AG08396 (cell line): ENCODE measurements at places on chromosomes 1 and 21.

- DNase-seq, result peak; percentile 20
Measured at GRCh38 chr1:180616439-180616838, 15.4 kb upstream of the XPR1 start.

DNA sequence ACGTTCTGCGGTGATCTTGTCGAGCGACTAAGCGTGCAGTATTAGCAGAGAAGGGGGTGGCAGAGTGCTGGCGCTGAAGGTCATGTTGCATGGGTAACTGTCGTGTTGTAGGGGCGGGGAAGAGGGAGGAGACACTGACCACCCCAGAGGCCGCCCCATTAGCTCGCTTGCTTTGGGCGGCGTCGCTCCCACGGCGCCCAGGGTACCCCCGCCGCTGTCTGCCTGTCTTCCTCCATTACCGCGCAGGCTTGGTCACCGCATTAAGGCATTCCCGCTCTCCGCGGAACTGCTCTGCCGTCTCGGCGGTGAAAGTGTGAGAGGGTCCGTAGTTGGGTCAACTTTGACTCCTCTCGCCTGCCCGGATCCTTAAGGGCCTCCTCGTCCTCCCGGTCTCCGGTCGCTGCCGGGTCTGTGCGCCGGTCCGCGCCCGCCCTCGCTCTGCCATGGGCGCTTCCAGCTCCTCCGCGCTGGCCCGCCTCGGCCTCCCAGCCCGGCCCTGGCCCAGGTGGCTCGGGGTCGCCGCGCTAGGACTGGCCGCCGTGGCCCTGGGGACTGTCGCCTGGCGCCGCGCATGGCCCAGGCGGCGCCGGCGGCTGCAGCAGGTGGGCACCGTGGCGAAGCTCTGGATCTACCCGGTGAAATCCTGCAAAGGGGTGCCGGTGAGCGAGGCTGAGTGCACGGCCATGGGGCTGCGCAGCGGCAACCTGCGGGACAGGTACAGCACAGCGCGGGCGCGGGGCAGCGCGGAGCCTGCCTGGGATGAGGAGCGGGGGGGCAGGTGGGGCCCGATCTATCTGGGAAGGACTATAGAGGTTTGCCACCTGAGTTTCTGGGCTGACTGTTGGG, at the start of gene MTARC2:
Gene MTARC2, plus strand, starts transcription at position 234 of the 846 bp plus-strand sequence. Its CDS starts 210 bp downstream, at position 444.
- peak; percentile 85 for DNase-seq

GRCh38 chr1:30250984-30251850, 472.2 kb downstream of the MATN1 start:
- DNase-seq, result no peak

GRCh38 chr1:195188821-195189220, 1419.4 kb downstream of the KCNT2 start:
- no peak for DNase-seq

DNA sequence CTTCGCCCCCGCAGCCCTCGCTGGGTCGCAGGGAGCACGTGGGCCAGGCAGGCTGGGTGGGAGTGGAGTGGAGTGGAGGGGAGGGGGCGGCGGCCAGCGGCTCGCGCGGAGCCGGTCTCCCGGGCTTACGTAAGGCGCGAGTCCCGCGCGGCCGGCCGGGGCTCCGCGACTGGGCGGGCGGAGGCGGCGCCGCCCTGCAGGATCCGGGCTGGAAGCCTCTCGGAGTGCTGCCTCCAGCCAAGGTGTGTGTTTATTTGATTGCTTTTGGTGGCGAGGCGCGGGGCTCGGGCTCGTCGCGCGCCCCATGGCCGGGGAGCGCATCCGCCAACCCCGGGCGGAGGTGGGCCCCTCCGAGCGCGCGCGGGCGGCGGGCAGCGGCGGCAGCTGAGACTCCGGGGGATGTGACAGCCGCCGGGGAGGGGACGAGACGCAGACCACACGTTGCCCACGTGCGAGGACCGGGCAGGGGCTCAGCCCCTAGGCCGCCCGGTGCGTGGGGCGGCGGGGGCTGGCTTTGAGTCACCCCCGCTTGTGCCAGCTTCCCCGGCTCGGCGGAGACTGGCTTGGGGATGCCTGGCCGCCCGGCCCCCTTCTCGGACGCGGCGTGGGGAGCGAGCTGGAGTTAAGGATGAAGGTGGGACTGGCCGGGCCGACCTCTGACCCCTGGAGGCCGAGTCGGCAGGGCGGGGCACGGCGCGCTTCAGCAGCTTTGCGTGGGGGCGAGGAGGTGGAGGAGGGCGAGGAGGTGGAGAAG, 402 bp upstream of the AK4 start:
- DNase-seq, result peak; percentile 44

- DNase-seq, result no peak
Measured at GRCh38 chr1:24714859-24715520, 30.3 kb upstream of the CLIC4 start.

DNA sequence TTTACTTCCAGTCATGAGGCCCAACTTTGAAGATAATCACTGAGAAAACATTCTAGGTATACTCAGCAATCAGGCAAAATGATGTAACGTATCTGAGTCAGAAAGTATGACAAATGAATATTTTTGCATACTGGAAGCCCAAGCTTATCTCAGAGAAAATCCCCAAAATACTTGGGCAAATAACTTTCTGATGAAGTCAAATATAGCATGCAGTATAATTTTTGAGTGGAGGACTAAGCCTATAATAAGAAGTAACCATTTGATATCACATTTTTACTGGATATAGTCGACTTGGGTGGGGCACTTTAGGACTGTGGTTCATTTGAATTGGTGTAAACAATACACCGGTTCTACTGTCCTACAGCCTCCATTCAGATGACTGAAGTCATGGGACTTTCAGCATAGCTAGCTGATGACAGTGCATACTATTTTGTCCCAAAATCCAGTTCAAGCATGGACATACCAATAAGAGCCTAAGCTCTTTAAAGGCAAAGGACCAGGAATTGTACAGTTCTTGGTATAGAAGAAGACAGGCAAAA, 2.3 kb upstream of the GADD45A start:
- peak; percentile 41 for DNase-seq

DNA sequence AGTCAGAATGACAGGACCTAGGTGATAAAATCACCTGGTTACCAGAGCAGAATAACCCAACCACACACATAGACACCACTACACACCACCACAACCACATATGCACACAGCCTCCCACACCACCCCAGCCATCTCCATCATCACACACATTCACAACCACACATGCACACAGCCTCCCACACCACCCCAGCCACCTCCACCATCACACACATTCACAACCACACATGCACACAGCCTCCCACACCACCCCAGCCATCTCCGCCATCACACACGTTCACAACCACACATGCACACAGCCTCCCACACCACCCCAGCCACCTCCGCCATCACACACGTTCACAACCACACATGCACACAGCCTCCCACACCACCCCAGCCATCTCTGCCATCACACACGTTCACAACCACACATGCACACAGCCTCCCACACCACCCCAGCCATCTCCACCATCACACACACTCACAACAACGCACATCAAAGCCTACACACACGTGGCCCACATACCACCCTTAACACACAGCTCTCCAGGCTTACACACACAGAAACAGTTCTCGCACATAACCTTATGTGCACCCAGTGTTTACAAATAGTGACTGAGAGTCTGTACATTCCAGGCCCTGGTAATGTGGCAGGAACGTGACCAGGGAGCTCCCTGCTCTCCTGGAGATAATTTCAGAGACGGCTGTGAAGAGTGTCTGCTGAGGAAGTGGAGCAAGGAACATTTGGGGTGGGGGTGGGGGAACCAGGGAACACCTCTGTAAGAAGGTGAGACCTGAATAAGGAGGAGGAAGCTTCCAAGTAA, 3.3 kb upstream of the GJB3 start:
- no peak for DNase-seq
